Aorta (tissue), 5 donors: ENCODE measurements at places on chromosomes 16 and 17. TPM values are rescaled to one million over a fixed set of nuclear protein-coding genes. Genes with fewer than 3 reads are reported as not detected.

DNA sequence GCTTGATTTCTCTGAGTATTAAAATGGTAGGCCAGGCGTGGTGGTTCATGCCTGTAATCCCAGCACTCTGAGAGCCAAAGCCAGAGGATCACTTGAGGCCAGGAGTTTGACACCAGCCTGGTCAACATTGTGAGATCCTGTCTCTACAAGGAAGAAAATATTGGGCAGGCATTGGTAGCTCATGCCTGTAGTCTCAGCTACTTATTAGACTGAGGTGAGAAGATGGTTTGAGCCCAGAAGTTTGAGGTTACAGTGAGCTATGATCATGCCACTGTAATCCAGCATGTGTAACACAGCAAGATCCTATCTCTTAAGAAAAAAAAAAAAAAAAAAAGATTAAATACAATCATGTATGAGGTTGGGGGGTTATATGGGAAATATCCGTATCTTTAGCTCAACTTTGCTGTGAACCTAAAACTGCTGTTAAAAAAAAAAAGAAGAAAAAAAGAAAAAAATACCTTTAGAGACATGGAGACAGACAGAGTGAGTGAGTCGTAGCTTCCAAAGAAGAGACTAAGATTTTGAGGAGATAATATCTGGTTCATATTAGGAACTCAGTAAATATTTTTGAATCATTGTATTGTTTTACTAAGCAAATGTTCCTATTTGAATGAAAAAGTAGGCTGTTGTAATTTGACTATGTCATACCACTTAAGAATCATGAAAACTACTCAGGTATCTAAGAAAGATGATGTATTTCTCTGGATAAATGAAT, 325.7 kb upstream of the TBX2 start:
- H3K36me3 ChIP-seq, result no peaks in the 10 kb centered on the region
- H3K4me3 ChIP-seq, result no peak overlapping the region
- DNase-seq, result no peak
- H3K27me3 ChIP-seq, result no peaks in the 10 kb centered on the region
- no peaks in the 10 kb centered on the region for H3K4me1 ChIP-seq

DNA sequence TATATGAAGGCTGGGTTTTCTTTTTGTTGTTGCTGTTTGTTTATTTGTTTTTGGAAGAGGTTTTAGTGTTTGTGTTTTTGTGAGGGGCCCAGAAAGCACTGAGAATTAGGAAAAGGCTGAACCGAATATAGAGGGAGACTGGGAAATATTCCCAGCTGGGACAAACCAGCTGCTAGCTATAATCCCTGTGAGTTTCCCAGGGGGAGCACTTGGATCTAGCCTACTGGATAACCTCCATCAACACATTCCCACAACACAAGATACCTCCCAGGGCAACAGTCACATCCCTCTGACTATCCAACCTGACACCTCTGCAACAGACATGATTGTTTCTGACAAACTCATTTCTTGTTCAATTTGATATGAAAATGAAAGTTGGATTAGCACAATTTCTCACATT, 16.7 kb downstream of the CDH11 start:
- no peak overlapping the region for H3K27ac ChIP-seq
- DNase-seq, result no peak
- no peak overlapping the region for H3K4me3 ChIP-seq

The CCL7 gene
- total RNA-seq, result not detected

GRCh38 chr17:50719924-50720794, 756 bp downstream of the LUC7L3 start:
- no peaks in the 10 kb centered on the region for H3K36me3 ChIP-seq
- peak overlapping the region; percentile 99 for H3K4me3 ChIP-seq
- H3K27me3 ChIP-seq, result no peaks in the 10 kb centered on the region

The MFSD6L gene
- 0.39 TPM for total RNA-seq

The ESRP2 gene
- total RNA-seq, result 0.60 TPM

GRCh38 chr17:36977066-36977465, 28.3 kb downstream of the AATF start:
- no peak for DNase-seq
- no peak overlapping the region for H3K4me3 ChIP-seq
- H3K27ac ChIP-seq, result no peak overlapping the region
- H3K36me3 ChIP-seq, result no peaks in the 10 kb centered on the region

GRCh38 chr16:89600956-89601355, 12.5 kb upstream of the DPEP1 start:
- no peak for DNase-seq
- H3K27ac ChIP-seq, result no peak overlapping the region
- no peaks in the 10 kb centered on the region for H3K36me3 ChIP-seq
- H3K27me3 ChIP-seq, result no peaks in the 10 kb centered on the region
- no peak overlapping the region for H3K4me3 ChIP-seq
- no peaks in the 10 kb centered on the region for H3K4me1 ChIP-seq

The RUNDC1 gene
- 10.6 TPM for total RNA-seq

DNA sequence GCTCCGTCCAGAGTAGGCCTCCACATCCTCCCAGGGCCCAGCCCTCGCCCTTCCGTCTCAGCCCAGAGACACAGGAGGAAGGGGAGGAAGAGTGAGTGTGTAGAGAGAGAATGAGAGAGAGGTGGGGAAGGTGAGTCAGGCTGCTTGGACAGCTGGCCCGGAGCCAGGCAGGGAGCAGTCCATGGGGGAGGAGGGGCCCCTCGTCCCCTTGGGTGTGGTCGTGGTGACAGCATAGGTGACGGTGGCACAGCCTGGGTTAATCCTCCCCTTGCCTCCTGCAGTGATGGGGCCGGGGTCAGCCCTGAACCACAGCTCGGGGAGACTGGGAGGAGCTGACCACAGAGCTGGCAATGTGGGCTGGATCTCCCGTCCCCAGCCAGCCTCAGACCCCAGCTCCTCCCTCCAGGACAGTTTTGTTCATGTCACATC, 36.5 kb downstream of the FA2H start:
- no peaks in the 10 kb centered on the region for H3K4me1 ChIP-seq
- no peak overlapping the region for H3K27ac ChIP-seq
- no peak for DNase-seq
- H3K36me3 ChIP-seq, result no peaks in the 10 kb centered on the region
- no peaks in the 10 kb centered on the region for H3K27me3 ChIP-seq

The ANKRD40 gene
- total RNA-seq, result 53.2 TPM

- no peaks in the 10 kb centered on the region for H3K27me3 ChIP-seq
- H3K36me3 ChIP-seq, result no peaks in the 10 kb centered on the region
- DNase-seq, result no peak
- no peaks in the 10 kb centered on the region for H3K4me1 ChIP-seq
- no peak overlapping the region for H3K27ac ChIP-seq
Observed at GRCh38 chr17:12431188-12431587, 234.5 kb upstream of the MYOCD start.

DNA sequence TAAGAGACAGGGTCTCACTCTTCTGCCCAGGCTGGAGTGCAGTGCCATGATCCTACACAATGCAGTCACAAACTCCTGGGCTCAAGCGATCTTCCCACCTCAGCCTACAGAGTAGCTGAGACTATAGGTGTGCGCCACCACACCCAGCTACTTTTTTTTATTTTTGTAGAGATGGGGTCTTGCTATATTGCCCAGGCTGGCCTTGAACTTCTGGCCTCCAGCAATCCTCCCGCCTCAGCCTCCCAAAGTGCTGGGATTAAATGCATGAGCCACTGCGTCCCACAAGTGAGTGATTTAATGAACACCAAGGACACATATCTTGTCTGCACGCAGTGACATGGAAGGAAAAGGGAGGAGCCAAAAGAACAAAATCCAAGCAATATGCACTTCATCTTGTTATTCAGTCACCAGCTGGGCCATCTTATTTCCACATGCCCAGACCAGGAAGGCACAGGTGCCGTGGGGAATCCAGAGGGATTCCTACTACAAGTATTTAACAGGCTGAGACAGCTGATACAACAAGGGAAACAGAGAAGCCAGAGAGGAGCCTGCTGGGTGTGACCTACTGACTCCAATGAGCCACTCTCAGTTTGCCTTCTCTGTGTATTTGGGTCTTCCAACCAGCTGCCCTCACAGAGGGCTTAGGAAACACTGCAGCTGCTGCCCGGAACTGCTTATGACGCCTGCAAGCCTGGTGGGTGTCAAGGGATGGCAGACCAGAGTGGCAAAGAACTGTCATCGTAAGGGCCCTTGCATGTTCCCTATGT, 17.0 kb downstream of the LSM12 start:
- DNase-seq, result no peak
- no peak overlapping the region for H3K4me3 ChIP-seq
- no peaks in the 10 kb centered on the region for H3K36me3 ChIP-seq
- H3K27ac ChIP-seq, result no peak overlapping the region

DNA sequence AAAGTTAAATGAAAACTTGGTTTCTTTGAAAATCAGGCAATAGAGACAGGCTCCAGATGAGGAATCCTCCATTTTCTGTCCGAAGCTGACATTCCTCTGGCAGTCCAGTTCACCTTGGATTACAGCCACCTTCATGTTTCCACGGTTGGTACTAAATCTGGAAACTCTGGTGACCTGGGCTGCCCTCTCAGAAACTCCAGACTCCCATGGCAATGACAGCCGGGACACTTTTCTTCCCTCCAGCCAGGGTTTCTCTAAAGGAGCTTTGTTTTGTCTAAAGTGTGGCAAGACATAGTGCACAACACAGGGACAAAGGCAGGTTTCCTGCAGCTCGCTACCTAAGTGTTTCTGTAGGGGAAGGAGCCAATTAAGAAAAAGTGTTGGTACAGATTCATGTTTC, 36.0 kb downstream of the CLUAP1 start:
- peaks cover 5% of the 10 kb centered on the region for H3K4me1 ChIP-seq
- H3K27me3 ChIP-seq, result no peaks in the 10 kb centered on the region
- H3K27ac ChIP-seq, result peak overlapping the region; percentile 77
- no peaks in the 10 kb centered on the region for H3K36me3 ChIP-seq

DNA sequence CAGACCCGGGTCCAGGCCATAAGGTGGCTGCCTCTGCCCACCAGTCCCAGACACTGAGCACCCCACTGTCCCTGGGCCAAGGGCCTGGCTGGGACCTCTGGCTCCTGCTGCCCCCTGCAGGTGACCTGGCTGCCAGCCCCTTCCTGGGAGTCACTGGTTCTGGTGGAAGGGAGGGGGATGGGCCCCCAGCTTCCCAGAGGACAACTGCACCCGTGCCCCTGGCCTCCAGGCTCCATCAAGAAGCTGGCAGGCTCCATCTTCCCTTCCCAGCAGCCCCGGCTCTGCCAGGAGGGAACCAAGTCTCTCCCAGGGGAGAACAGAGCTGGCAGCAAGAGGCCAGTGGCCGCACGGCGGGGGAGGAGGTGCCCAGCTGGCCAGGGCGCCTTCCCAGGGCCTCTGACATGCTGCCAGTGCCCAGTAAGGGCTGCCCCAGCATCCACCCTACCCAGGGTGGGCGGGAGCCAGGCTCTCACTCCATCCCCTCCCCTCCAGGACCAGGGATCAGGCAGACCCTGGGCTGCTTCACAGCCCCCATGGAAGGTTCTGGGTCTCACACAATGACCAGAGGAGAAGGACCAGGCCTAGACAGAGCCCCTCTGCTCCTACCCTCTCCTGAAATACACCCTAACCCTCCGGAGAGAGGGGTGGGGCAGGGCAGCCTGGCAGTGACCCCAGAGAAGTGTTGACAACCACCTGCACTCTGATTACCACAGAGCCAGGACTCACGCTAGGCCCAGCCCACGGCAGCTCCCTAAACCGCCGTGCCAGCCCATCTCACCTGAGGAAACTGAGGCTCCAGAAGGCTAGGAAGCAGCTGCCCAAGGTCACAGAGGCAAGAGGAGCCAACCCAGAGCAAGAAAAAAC, 3.6 kb downstream of the CLUH start:
- H3K4me1 ChIP-seq, result no peaks in the 10 kb centered on the region
- no peaks in the 10 kb centered on the region for H3K27me3 ChIP-seq
- H3K4me3 ChIP-seq, result no peak overlapping the region
- no peaks in the 10 kb centered on the region for H3K36me3 ChIP-seq

DNA sequence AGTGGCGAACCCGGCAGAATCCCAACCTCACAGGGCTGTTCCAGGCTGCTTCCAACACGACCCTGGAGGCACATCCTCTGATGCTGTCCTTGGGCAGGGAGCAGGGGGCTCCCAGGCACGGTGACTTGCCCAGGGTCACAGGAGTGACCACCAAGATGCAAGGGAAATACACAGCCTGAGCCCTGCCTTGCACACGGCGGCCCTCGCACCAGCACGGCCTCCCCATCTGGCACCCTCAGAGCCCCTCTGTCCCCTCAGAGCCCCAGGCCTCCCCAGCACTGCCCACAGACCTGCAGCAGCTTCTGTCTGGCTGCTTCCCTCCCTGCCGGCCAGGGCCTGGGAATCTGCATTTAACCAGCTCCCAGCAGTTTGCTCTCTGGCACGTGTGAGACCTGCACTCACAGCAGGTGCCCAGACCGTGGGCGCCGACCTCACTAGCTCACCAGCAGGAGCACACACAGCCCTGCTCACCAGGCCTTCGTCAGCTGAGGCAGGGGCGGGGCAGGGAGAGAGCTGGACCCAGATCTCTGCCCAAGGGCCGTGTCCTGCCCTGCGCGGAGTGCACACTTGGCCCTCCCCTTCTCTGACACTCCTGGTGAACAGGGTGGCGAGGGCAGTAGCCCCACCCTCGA, 29.7 kb upstream of the ZC3H18 start:
- DNase-seq, result no peak
- no peaks in the 10 kb centered on the region for H3K36me3 ChIP-seq
- H3K4me1 ChIP-seq, result no peaks in the 10 kb centered on the region
- H3K27me3 ChIP-seq, result no peaks in the 10 kb centered on the region

GRCh38 chr17:34699181-34699580, 119.8 kb downstream of the TMEM132E start:
- DNase-seq, result no peak
- no peaks in the 10 kb centered on the region for H3K4me1 ChIP-seq
- H3K36me3 ChIP-seq, result no peaks in the 10 kb centered on the region
- H3K27me3 ChIP-seq, result peaks cover 2% of the 10 kb centered on the region
- H3K27ac ChIP-seq, result no peak overlapping the region

GRCh38 chr17:64254755-64255154, 8.3 kb downstream of the TEX2 start:
- H3K36me3 ChIP-seq, result no peaks in the 10 kb centered on the region
- no peaks in the 10 kb centered on the region for H3K27me3 ChIP-seq
- no peaks in the 10 kb centered on the region for H3K4me1 ChIP-seq
- H3K27ac ChIP-seq, result no peak overlapping the region

- no peaks in the 10 kb centered on the region for H3K36me3 ChIP-seq
- no peaks in the 10 kb centered on the region for H3K4me1 ChIP-seq
- no peaks in the 10 kb centered on the region for H3K27me3 ChIP-seq
- no peak overlapping the region for H3K4me3 ChIP-seq
- H3K27ac ChIP-seq, result no peak overlapping the region
Observed at GRCh38 chr16:75854152-75854551, 127.9 kb upstream of the CPHXL start.

The EPN2 gene
- 67.7 TPM for total RNA-seq

The TEKT5 gene
- total RNA-seq, result 0.39 TPM

- no peaks in the 10 kb centered on the region for H3K36me3 ChIP-seq
- H3K4me3 ChIP-seq, result no peak overlapping the region
- H3K27ac ChIP-seq, result no peak overlapping the region
- no peaks in the 10 kb centered on the region for H3K27me3 ChIP-seq
- DNase-seq, result no peak
- H3K4me1 ChIP-seq, result no peaks in the 10 kb centered on the region
Observed at GRCh38 chr17:13599864-13600263, 1.9 kb downstream of the HS3ST3A1 start.

DNA sequence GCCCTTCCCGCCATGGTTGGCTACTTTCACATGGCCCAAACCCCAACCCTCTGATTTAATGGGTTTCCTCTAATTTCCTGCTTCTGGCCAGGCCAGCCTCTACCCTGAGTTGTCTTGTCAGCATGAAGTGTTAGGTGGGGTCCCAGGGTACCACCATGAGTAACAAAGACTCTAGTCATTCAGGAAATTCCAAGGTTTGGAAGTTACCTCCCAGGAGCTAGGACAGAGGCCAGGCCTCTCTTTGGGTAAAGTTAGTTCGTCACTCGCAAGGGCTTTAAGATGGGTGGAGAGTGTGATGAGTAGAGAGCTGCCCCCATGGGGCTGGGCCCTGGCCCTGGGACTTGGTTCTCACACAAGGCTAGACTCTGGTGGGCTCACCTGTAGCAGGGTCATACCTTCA, 54.6 kb downstream of the PLD6 start:
- no peaks in the 10 kb centered on the region for H3K36me3 ChIP-seq
- DNase-seq, result no peak
- H3K27ac ChIP-seq, result peak overlapping the region; percentile 41
- no peak overlapping the region for H3K4me3 ChIP-seq
- no peaks in the 10 kb centered on the region for H3K27me3 ChIP-seq

The MT1H gene
- total RNA-seq, result not detected

The CDC6 gene
- 1.7 TPM for total RNA-seq
